Anterior cingulate cortex (tissue), 58 donors: ENCODE measurements at places on chromosomes 2 and 18.

DNA sequence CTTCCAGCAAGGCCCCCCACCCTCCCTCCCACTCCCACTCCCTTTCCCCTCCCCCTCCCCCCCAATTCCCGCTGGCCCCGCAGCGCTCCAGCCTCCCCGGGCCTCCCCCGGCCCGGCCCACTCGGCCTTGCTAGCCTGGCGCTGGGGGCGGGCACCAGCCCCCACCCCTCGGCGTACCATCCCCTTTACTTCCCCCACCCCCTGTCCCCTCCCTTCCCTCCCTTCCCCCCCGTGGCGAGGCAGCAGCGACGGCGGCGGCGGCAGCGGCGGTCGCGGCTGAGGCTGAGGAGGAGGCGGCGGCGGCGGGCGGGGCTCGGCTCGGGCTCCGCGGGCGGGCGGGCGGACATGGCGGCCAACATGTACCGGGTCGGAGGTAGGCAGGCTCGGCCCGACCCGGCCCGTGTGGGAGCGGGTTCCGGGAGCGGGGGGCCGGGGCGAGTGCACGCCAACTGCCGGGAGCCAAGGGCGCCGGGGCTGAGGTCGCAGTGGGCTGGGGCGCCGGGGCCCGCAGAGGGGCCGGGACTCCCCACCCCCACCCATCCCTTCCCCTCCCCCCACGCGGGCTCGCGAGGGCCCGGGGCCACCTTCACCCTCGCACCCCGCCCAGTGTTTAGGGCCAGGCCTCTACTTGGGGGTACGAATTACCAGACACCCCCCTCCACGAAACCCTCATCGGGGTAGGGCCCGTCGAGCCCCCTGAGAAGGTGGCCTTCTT is at the start of gene MTA3:
Gene MTA3 (plus strand): TSS at position 232 of the 715 bp plus-strand sequence. CDS start 114 bp downstream, at position 346.
- DNase-seq, result peak; percentile 43

DNA sequence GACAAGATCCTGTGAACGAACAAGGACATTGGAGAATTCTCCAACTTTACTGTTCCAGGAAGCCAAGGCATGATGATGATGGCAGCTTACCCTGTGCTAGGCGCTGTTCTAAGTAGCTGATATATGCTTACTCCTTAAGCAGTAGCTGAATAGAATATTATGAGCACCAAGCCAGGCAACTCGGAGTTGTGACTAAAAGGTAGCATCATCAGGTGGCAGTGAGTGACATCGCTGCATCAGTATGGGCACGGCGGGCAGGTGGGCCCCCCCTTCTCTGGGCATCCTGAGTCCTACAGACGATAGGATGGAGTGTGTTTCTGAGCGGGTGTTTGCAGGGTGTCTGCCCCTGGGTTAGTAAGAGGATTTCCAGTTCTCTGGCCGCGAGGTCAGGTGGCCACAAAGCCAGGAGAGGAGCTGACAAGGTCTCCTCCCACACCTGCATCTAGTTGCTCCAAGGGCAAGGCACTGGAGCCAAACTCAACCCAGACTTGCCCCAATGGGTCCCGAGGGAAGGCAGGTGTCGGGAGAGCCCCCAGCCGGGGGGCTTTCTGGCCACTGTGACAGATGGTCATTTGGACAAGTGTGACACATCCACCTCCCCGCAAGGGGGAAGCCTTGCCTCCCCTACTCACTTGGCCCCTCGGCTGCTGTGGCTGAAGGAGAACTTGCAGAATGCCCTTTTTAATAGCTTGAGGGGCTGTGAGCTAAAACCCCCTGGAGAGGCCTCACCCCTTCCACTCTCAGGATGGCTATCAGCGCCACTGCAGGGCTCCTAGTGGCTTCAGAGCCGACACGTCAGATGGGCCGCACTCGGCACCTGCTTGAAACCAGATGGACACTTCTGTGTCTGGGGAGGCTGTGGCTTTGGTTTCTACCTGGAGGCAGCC is 55.5 kb downstream of the CRACDL start:
- DNase-seq, result no peak

- no peak for DNase-seq
Measured at GRCh38 chr2:98281607-98282006, 64.6 kb upstream of the CNGA3 start.

GRCh38 chr18:50982086-50982801 is 14.4 kb downstream of the ELAC1 start:
- DNase-seq, result no peak

DNA sequence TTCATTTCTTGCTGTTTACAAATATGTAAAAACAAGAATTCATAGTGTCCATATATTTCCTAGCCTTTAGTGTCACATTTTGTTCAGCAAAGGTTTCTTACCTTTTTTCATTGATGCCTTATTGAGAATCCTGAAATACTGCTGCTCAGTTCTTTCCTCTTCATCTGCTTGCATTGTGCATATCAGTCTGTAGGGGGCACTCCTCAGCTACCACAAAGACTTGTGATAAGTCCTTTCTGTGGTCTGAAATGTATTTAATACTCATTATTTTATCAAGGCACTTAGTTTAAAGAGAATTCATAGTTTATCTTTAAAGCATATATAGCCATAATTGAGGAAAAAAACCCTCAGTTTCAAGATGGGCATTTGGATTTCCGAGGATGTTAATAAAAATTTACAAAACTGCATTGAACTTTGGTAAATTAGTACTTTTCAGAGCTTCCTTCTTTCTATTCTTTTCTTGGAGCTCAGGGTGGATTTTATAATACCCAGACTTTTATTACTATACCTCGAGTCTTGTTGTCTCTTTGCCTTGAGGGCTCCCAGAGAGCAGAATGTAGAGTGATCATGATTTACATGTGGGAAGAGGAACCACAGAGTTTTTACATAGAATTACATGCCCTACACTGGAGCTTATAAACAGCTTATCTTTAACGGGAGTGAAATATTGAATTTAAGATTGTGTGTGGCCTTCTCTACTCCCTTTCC is 570.1 kb downstream of the PLCL1 start:
- no peak for DNase-seq

- no peak for DNase-seq
Measured at GRCh38 chr2:19676770-19677169, 225.0 kb downstream of the TTC32 start.

DNA sequence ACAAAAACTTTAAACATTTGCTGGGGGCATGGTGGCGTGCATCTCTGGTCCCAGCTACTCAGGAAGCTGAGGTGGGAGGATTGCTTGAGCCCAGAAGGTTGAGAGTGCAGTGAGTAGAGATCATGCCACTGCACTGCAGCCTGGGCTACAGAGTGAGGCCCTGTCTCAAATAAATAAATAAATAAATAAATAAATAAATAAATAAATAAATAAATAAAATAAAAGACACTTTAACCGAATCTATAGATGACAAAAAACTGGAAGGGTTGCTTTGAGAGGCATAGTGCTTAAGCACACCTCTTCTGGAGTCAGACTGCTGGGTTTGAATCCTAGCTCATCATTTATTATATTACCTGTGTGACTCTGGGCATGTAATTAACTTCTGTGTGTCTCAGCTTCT is 21.2 kb upstream of the CHN1 start:
- no peak for DNase-seq

GRCh38 chr2:48883661-48884060 is 128.1 kb upstream of the LHCGR start:
- DNase-seq, result no peak

- no peak for DNase-seq
Measured at GRCh38 chr18:36889321-36889720, 60.4 kb downstream of the KIAA1328 start.

DNA sequence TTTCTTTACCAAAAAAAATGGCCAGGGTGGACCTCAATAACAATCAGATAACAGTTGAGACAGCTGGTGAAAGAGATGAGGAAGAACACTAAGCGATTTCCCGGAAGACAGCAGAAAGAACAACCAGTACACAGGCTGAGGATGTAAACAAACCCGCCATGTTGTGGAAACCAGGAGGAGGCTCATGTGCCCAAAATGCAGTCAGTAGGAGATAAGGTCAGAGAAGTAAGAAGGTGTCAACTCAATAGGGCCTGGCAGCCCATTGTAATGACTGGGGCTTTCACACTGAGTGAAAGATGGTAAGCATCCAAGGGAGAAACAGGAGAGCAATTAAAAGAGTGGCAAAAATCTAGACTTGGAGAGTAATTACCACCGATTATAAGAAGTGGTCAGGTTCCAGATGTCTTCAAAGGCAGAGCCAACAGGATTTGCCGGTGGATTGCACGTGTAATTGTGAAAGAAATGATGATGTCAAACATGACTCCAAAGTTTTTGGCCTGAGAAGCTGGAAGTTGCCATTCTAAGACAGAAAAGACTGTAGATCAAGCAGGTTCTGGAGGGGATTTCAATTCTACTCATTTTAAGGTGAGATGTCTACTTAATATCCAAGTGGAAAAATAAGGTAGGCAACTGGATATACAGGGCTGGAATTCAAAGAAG is 77.7 kb upstream of the CYP1B1 start:
- no peak for DNase-seq

GRCh38 chr2:218021536-218022071 is 18.8 kb upstream of the TNS1 start:
- no peak for DNase-seq

DNA sequence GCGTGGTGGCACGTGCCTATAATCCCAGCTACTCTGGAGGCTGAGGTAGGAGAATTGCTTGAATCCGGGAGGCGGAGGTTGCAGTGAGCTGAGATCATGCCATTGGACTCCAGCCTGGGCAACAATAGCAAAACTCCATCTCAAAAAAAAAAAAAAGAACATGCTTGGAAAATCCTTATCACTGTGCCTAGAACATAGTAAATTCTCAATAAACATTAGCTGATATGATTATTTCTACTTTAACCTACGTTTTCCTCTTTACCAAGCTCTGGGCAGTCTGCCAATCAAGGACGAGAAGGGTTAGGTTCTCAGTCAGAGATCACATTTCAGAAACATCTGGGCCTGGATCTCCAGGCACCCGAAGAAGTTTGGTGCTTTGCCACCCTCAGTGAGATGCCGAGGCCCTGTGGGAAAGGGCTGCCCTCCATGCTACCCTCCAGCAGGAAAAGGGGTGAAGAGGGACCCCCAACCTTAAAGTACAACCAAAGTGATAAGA is 107.7 kb downstream of the BCL11A start:
- no peak for DNase-seq

DNA sequence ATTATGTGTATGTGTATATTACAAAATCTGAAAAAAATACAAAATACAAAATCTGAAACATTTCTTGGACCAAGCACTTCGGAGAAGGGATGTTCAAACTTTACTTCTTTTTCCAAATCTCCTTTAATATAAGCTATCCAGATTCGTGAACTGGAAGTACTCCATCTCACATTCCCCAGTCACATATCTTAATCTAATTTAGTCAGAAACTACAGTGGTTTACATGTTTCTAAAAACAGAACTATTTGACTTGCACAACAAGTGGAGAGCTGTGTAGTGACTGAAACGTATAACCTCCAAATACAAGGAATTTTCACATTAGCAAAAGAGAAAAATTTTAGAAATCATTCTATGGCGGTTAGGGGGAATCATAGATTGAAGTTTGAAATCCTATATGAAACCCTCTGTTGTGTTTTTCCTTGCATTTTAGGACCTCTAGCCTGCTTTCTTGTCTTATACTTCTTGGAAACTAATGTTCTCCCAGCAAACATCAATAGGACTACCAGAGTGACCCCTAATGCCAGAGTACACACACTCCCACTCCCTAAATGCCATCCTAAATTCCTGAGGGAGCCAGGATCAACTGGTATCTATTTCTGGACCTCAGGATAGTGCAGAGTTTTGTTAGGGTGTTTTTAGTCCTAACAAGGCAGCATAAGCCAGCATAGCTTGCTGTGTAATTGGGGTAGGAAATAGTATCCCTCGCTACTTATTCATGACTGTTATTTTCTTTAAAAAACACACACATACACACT is 30.2 kb upstream of the ROCK1 start:
- DNase-seq, result no peak

- no peak for DNase-seq
Measured at GRCh38 chr2:152098496-152099366, at the start of gene CACNB4. Gene CACNB4, minus strand, starts transcription at chr2:152099044.

GRCh38 chr18:75344161-75344560 is 83.3 kb downstream of the SMIM21 start:
- DNase-seq, result no peak

DNA sequence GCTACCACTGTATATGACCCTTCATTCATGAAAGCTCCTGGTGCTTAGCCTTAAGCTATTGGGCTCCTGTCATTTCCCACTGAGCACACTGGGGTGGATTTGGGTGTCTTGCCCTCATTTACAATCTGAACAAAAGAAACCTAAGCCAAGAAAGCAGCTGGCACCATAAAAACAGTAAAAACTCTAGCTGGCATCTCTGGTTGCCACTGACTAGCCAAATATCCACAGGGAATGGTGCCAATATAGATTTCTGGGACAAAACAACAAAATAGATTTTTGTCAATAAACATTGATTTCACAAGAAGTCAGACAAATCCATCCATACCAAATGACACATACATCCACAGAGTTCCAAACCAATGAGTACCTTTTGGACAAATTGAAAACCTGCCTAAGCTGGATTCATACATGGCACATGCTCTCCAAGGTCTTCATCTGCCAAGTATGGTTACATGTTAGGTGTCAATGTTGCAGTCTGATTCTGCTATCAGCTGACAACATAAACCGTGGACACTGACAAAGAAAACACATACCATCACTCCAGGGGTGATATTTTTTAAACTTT is 1081.5 kb upstream of the ZEB2 start:
- no peak for DNase-seq

GRCh38 chr2:1141079-1141478 is 190.4 kb downstream of the SNTG2 start:
- DNase-seq, result no peak

- DNase-seq, result peak; percentile 88
Measured at GRCh38 chr2:226800941-226801784, 1.5 kb upstream of the IRS1 start.

GRCh38 chr2:209534228-209534627 is 110.4 kb downstream of the MAP2 start:
- no peak for DNase-seq

GRCh38 chr18:64091526-64091925 is 57.4 kb downstream of the LINC00305 start:
- no peak for DNase-seq

DNA sequence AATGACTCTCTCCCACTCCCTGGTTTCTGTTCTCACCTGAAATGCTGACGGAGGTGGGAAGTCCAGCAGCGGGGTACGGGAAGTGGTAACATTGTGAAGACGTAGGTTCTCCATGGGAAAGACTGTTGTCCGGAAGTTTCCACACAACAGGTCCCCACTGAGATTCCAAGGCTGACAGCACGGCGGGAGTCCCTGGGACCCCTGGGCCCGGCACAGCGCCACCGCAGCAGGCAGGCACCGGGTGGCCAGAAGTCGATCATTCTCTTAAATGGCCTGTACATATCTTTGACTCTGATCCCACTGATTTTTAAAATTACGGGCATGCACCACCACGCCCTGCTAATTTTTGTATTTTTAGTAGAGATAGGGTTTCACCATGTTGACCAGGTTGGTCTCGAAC is 201.0 kb upstream of the SALL3 start:
- no peak for DNase-seq

DNA sequence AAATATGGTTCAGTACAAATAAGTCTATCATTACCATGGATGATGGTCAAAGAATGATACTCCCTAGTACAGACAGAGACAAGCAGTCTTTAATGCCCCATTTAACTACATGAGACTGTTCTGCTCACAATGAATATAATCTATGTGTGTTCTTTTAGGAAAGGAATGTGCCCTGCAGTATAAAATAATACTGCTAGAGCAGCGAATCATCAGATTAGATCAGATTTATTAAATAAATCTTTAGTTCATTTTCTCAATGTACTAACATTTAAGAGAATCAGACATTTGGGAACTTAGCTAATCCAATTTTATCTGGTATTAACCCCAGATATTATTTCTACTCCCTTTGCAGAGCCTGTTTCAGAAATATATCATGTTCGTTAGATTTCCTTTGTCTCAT is 272.0 kb upstream of the GCFC2 start:
- no peak for DNase-seq
